T-helper 1 cell (primary cell): ENCODE measurements at places on chromosomes 16 and 17.
A peak's percentile ranks its signal among the peaks of the same experiment; 100 is the strongest.

DNA sequence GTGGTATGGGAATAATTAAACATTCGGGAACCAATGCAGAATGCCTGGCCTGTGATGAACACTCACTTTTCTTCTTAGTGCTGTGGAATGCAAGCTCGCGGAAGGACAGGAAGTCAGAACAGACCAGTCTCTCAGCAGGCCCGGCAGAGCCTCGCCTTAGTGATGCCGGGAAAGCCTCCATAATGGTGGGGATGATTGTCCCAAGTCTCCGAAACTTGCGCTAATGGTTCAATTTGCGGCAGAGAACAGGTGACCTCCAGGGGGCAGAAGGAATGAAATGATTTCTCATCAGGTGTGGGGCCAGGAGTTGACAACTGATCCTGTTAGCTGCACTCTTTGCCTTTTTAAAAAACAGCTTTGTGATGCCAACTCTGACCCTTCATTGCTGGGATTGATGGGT, 170.6 kb downstream of the GSG1L start:
- no peak for DNase-seq

DNA sequence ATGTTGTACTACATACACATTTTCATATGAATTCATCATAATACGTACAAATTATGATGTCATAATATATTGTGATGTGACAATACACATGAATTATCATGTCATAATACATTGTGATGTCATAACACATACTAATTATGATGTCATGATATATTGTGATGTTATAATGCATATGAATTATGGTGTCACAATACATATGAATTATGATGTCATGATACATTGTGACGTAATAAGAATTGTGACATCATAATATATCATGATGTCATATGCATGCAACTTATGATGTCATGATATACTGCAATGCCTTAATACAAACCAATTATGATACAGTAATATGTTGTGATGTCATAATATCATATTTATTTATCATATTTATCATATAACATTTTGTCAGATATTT, 2074.3 kb downstream of the TP53TG3F start:
- no peak for DNase-seq

DNA sequence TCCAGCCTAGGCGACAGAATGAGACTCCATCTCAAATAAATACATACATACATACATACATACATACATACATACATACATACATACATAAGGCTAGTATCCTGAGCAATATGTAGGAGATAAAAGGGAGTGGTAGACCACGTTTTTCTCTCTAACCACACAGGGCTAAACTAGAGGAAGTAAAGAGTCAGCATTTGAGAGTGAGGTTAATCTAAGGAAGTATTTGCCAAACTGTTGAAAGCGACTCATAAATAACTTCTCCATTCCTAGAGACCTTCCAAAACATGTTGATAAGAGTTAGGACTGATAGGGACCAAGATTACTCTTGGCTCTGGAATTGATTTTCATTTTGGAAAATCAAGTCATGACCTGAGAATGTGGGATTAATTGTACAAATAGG, 68.9 kb downstream of the NEUROD2 start:
- no peak for DNase-seq

- no peak for DNase-seq
Observed at GRCh38 chr16:86061721-86062120, 162.8 kb downstream of the IRF8 start.

GRCh38 chr16:86293906-86294305, 216.4 kb upstream of the FOXF1 start:
- no peak for DNase-seq

DNA sequence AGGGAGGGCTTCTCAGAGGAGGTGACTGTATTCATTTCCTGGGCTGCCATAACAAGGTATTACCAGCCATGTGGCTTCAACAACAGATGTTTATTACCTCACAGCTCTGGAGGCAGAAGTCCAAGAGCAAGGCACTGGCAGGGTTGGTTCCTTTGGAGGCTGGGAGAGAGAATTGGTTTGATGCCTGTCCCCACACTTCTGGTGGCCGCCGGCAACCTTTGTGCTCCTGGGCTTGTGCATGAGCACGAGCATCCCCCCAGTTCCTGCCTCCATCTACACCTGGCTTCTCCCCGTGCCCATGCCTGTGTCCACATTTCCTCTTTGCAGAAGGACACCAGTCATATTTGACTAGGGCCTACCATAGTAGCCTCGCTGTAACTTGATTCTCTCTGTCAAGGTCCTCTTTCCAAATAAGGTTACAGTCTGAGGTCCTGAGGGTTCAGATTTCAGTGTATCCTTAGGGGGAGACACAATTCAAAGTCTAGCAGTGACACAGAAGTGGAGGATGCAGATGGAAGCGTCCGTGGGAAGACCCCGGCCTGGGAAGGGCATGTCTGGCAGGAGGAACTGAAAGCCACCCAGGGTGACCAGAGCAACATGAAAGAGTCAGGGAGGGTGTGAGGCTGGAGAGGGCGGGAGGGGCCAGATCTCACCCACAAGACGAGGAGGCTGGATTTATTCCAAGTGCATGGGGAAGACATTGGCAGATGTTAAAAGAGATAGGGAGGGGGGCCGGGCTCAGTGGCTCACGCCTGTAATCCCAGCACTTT, 188.2 kb upstream of the HSBP1 start:
- DNase-seq, result no peak

GRCh38 chr16:16821261-16821660, 442.3 kb downstream of the NPIPA7 start:
- DNase-seq, result no peak

DNA sequence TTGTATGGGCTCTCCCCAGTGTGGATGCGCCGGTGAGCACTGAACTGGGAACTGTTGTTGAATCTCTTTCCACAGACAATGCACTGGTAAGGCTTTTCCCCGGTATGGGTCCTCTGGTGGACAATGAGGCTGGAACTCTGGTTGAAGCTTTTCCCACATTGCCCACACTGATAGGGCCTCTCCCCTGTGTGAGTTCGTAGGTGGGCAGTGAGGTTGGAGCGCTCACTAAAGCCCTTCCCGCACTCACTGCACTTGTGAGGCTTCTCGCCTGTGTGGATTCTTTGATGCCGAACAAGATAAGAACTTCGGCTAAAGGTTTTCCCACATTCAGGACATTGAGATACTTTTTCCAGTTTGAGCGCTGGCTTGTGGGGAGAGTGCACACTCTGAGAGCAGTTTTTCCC, 17.8 kb downstream of the ZSCAN32 start:
- DNase-seq, result no peak

DNA sequence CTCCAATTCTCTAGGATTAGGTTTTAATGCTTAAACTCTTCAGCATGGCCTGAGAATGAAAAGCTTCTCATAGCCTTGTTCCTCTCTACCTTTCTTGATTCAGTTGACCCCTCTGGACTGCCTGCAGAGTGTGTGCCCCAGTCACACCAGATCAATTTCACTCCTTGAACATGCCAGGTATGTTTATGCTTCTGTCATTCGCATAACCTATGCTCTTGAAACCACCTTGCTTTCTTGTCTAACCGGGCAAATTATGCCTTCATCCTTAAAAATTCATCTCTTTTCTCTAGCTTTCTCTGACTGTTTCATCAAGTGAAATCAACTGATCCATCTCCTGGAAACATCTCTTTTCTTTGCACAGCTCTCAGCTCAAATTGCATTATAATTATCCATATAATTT, 42.3 kb downstream of the CDH11 start:
- no peak for DNase-seq

DNA sequence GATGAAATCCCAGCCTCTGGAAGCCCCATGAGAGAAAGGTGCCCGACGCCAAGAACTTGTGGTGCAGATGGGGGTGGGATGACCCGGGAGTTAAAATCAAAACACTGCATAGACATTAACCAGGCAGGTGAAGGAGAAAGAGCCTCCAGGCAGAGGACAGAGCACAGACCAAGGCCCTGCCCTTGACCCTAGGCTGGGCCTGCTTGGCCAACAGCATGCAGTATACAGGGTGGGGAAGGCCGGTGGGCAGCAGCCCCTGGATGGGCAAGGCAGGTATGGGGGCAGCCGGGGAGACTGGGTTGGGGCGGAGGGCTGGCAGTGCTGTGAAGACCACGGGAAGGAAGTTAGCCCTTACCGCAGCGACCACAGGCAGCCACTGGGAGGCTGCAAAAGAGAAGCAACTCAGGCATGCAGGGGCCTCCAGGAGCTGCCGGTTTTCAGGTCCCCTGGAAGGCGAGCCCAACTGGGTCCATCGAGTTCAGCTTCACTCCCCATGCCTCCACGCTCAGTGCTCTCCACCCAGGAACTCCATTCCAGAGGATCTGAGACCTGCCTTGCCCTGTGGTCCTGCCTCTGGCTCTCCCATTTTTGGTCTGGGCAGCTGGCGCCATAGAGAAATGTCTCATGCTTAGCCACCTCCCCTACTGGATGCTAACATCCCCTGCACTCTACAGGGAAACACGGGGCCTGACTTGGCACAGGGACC, 81.2 kb downstream of the C16orf95 start:
- no peak for DNase-seq

- DNase-seq, result no peak
Observed at GRCh38 chr16:53717577-53717976, 13.6 kb downstream of the FTO start.

- DNase-seq, result no peak
Observed at GRCh38 chr17:82226146-82226808, 2.6 kb upstream of the SLC16A3 start.

GRCh38 chr16:78988361-78988969, 612.1 kb downstream of the MAF start:
- no peak for DNase-seq

GRCh38 chr17:31148205-31148604, 53.4 kb downstream of the NF1 start:
- no peak for DNase-seq

DNA sequence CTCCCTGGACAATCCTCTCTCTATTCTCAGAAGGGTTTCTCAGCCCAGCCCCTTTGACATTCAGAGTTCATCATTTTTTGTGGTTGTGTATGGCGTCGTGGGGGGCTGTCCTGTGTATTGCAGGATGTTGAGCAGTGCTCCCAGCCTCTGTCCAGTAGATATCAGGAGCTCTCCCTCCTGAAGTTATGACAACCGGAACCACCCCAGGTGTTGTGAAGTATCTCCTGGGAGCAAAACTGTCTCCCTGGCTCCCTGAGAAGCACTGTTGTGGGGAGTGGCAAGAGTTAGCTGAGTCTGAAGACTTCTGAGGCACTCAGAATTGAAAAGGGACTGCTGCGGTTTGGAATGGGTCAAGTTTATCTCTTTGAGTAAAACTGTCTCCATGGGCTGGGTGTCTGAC, 55.9 kb upstream of the MGAT5B start:
- DNase-seq, result no peak

DNA sequence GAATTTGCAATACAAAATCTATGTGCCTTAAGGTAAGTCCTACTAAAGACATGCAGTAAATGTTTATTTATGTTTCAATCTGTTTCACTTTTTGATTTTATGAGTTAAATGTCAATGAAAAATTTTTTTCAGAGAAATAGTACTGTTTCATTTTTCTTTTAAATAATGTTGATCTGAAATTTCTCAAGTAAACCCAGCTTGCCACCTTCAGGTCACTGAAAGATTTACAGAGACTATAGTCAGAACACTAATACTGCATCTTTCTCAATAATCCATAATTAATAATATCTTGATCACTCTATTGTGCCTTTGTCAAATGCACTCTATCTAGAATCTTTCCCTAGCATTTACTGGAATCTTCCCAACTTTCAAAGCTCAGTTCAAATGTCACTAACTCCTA, 6.5 kb upstream of the DHX40 start:
- DNase-seq, result no peak

DNA sequence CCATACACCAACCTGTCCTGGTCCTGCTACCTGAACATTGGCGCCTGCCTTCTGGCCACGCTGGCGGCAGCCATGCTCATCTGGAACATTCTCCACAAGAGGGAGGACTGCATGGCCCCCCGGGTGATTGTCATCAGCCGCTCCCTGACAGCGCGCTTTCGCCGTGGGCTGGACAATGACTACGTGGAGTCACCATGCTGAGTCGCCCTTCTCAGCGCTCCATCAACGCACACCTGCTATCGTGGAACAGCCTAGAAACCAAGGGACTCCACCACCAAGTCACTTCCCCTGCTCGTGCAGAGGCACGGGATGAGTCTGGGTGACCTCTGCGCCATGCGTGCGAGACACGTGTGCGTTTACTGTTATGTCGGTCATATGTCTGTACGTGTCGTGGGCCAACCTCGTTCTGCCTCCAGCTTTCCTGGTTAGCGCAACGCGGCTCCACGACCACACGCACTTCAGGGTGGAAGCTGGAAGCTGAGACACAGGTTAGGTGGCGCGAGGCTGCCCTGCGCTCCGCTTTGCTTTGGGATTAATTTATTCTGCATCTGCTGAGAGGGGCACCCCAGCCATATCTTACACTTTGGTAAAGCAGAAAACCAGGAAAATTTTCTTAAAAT, 21.5 kb downstream of the TMEM204 start:
- DNase-seq, result no peak

DNA sequence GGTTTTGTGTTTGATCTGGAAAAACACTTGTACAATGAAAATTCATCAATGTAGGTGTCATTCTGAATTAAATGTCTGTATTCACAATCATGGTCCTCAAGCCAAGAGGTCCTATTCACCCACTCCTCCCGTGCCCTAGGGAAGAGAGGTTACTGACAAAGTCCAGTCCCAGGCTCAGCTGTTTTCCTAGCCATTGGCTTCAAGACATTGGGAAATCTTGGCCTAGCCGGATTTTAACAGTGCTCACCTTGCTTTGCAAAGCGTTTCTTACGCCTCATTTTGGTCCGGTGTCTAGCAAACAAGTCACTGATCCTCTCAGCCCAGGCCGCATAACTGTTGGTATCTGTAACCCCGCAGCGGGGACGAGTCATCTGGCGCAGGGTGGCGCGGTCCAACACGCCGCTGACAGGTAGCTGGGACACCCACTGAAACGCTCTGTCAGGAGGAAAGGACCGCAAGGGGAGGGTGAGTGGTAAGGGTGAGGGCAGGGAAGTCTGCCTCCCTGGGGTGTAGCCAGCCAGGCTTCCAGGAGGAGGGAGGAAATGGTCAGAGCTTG, 16.7 kb downstream of the MMP28 start:
- DNase-seq, result no peak

- DNase-seq, result peak; percentile 66
Observed at GRCh38 chr17:48074322-48075081, 26.3 kb downstream of the NFE2L1 start.

DNA sequence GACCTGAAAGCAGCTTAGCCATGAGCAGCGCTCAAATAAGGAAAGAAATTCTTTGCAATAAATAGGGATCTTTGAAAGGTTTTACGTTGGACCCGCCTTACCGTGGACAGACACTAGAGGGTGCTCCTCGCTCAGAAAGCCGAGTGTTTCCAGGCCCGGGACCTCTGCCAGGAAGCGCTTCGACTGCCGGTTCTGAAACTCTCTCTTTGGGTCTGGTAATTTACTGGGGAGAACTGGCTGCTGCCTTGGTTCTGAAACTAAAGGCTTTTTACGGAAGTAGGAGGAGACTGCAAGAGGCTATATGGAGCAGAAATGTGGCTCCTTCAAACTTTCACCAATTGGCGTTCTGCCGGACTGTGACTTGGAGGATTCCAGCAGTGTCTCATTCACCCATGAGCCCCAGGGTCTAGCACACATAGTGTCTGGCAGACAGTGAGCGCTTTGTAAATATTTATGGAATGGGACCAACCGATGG, 45.6 kb upstream of the HOXB9 start:
- DNase-seq, result peak; percentile 53
